Breast epithelium (tissue), 4 donors: ENCODE measurements at places on chromosomes 7 and 10. TPM values are rescaled to one million over a fixed set of nuclear protein-coding genes. Genes with fewer than 3 reads are reported as not detected.

GRCh38 chr7:115477193-115477651, 553.3 kb downstream of the TFEC start:
- H3K27me3 ChIP-seq = peaks cover 22% of the 10 kb centered on the region
- H3K4me1 ChIP-seq = no peaks in the 10 kb centered on the region
- H3K4me3 ChIP-seq = peak overlapping the region; percentile 25

GRCh38 chr10:105243381-105243780, 602.3 kb downstream of the SORCS3 start:
- H3K36me3 ChIP-seq = no peaks in the 10 kb centered on the region
- no peak overlapping the region for H3K4me3 ChIP-seq
- H3K4me1 ChIP-seq = no peaks in the 10 kb centered on the region
- H3K27me3 ChIP-seq = no peaks in the 10 kb centered on the region
- no peak for DNase-seq

Gene OR13A1
- total RNA-seq = not detected

- H3K4me3 ChIP-seq = no peak overlapping the region
- H3K27ac ChIP-seq = no peak overlapping the region
- DNase-seq = no peak
- H3K36me3 ChIP-seq = no peaks in the 10 kb centered on the region
- H3K4me1 ChIP-seq = no peaks in the 10 kb centered on the region
- H3K27me3 ChIP-seq = no peaks in the 10 kb centered on the region
Measured at GRCh38 chr7:101818287-101819071, 1.1 kb downstream of the CUX1 start.

DNA sequence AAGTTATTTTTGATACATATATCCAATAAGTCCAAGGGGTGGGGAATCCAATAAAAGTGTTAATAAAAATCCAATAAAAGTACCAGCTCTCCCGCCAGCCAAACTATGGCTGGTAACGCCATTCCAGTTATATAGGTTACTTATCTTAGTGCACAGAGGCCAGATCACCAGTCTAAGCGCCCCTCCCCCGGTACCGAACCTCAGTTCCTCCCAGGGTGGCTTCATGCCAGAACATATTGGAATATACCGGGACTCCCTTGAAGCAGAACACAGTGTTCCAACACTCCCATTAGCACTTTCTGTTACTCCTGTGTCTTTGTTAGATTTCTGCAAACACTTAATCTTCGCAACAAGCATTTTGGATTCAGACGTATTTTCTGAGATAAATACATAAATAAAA, 7.5 kb downstream of the FBH1 start:
- no peak overlapping the region for H3K4me3 ChIP-seq
- H3K27ac ChIP-seq = no peak overlapping the region
- DNase-seq = no peak
- H3K27me3 ChIP-seq = no peaks in the 10 kb centered on the region
- H3K4me1 ChIP-seq = no peaks in the 10 kb centered on the region
- H3K36me3 ChIP-seq = no peaks in the 10 kb centered on the region

- H3K4me3 ChIP-seq = no peak overlapping the region
- DNase-seq = no peak
- no peak overlapping the region for H3K27ac ChIP-seq
- H3K27me3 ChIP-seq = no peaks in the 10 kb centered on the region
- H3K4me1 ChIP-seq = no peaks in the 10 kb centered on the region
- H3K36me3 ChIP-seq = no peaks in the 10 kb centered on the region
Measured at GRCh38 chr7:77655836-77656455, 40.3 kb upstream of the RSBN1L start.

- no peaks in the 10 kb centered on the region for H3K27me3 ChIP-seq
- H3K4me3 ChIP-seq = no peak overlapping the region
- DNase-seq = no peak
- H3K27ac ChIP-seq = no peak overlapping the region
Measured at GRCh38 chr7:78311181-78311580, 512.6 kb downstream of the PHTF2 start.

- no peak overlapping the region for H3K27ac ChIP-seq
- no peak overlapping the region for H3K4me3 ChIP-seq
- no peaks in the 10 kb centered on the region for H3K27me3 ChIP-seq
- H3K36me3 ChIP-seq = no peaks in the 10 kb centered on the region
Measured at GRCh38 chr7:4307316-4308204, 374.5 kb upstream of the FOXK1 start.

DNA sequence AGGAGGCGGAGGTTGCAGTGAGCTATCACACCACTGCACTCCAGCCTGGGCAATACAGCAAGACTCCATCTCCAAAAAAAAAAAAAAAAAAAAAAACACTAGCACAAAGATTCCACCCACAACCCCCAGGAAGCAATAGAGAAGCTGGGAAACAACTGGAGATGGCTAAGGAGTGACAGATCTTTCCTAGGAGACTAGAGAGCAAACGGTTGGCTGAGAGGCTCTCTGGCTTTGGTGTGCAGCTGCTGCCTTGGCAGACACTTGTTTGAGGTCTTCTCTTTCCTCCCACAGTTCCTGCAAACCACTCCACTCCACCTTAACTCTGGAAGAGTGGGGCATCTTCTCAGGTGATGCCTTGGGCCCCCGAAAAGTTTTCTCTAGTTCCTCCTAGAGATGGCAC, 78.5 kb upstream of the LANCL2 start:
- no peak overlapping the region for H3K4me3 ChIP-seq
- H3K36me3 ChIP-seq = no peaks in the 10 kb centered on the region
- DNase-seq = no peak
- no peaks in the 10 kb centered on the region for H3K27me3 ChIP-seq
- H3K4me1 ChIP-seq = no peaks in the 10 kb centered on the region

Gene HOXA1
- total RNA-seq = 0.44 TPM

Gene NUTM2E
- total RNA-seq = not detected

DNA sequence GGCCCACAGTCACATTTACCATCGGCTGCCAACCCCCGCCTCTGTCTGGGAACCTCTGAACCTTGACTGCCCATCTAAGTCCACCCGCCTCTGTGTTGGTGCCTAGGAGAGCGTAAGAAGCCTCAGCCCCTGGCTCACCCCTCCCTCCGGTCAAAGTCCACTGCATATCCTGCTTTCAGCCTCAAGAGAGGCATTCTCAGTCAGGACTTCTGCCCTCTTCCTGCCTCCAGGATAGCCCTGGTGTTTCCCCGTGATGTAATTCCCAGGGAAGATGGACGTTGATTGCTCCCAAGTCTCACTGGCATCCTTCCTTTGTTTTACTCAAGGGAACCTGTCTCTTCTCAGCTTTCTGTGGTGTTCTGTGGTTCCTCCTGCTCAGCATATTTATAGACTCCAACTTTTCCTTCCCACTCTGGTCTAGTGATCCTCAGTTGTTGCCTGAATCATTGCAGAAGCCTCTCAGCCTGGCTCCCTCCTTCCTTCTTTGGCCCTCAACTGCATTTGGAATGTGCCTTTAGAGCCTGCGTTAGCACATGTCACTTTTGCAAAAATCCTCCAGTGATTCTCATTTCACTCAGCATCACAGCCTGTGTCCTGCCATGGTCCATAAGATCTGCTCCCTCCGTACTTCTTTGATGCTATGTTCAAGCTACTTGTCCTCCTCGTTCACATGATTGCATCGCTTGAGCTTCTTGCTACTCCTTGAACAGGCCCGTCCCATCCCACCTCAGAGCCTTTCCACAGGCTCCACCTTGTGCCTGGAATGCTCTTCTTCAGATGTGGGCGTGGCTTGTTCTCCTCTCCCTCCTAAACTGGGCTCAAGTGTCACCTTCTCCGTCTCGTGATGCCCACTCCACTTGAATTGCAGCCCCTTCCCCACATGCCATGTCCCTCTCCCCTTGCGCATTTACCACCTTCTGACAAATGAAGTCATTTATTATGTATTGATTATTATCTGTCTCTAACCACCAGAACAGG, 124.2 kb downstream of the PLPP4 start:
- H3K36me3 ChIP-seq = no peaks in the 10 kb centered on the region
- no peak overlapping the region for H3K27ac ChIP-seq
- no peaks in the 10 kb centered on the region for H3K27me3 ChIP-seq
- no peak overlapping the region for H3K4me3 ChIP-seq
